ENCODE measurements at places on chromosomes 11 and 22.

DNA sequence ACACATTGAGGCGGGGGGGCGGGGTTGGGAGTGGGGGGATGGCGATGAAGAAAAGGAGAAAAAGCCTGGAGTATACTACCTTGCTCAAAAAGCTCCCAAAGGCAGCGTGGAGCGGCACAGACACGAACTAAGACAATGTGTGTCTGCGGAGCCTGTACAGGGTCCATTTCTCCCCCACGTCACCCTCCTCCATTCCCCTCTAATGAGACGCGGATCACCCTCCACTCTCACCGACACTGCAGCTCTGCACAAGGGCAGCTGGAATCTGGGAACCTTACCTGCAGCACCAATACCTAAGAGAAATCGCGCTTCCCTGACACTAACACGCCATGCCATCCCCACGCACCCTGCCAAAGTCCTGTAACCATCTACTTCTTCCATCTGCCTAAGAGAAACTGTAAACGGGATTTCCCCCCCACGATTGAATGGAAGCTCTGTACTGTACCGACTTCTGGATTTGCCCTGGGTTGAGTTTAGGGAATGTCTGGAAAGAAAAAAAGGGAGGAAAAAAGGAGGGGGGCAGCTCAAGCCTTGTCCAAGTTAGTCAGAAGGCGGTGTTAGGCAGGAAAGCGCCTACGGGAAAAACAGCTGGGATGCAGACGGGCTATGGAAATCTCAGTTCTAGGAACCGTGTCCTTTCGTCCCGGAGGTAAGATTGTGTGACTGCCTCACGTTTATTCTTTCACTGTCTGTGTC is 125.7 kb upstream of the C11orf58 start:
- DNase-seq: no peak

DNA sequence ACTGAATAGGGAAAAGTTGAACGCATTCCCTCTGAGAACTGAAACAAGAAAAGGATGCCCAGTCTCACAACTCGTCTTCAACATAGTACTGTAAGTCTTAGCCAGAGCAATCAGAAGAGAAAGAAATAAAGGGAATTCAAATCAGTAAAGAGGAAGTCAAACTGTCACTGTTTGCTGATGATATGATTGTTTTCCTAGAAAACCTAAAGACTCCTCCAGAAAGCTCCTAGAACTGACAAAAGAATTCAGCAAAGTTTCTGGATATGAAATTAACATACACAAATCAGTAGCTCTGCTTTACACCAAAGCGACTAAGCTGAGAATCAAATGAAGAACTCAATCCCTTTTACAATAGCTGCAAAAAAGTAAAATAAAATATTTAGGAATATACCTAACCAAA is 471.2 kb upstream of the CNTN5 start:
- no peak for DNase-seq

GRCh38 chr11:72609045-72609444 is 65.2 kb downstream of the PDE2A start:
- no peak for DNase-seq

- DNase-seq: no peak
These were observed 47.1 kb upstream of the EED start for GRCh38 chr11:86197448-86197847.

GRCh38 chr11:35183326-35183925 is 44.5 kb downstream of the CD44 start:
- no peak for DNase-seq

DNA sequence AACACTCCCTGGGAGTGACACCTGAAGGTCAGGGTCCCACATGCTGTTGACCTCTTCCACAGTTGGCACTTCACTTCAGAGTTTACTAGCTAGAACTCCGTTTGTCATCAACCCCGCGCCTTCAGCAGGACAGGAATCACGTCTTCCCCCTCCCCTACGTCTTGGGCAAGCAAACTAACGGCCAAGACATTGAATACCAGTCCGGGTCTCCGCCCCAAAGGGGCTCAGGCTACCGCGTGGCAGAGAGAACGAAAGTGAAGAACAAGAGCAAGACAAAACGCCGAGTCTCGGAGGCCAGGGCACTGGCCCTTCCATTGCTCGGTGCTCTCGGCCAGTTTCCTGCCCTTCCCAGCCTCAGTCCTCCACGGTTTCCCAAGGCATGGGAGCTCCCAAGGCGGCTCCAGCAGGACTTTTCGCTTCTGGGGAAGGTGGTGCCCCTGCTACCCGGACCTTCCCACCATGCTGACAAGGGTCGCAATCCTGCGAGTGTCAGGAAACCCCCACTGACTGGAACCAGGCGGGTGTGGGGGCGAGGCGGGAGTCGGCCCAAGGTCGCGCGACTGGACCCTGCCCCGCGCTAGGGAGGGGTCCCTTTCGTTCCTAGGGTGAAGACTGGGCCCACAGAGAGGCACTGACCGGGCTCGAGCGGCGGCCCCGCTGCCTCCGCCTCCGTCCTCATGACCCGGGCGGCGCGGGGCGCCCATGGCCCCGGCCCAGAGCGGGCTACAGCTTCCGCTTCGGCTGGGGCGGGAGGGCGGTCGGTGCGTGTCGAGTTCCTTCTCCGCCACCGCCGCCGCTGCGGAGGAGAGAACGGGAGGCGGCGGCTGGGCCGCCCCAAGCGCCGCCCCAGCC is at the start of gene GUCD1:
TSS of gene GUCD1 (minus strand) at position 826 of the 852 bp plus-strand sequence. CDS start at position 679, 147 bp downstream.
- no peak for DNase-seq

DNA sequence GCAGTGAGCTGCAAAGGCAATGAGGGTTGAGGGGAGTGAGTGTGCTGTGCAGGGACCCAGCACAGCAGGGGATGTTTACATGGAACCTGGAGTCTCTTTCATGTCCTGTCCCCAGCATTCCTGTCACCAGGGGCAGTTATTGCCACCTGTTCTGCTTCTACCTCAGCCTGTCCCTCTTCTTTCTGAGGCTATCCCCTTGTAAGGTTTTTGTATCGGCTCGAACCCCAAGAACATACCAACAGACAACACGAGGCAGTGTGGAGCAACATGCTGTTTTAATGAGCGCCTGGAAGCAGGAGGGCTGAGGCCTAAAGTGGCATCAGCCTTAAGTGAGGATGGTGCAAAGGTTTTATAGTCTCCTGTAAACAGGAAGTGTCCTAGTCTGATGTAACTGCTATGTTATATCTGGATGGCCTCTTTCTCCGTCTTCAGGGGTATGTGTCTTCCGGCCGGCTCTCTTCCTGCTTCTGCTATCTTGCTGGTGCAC is 3.9 kb downstream of the SCGB2A2 start:
- DNase-seq: no peak

- DNase-seq: no peak
These were observed 21.5 kb upstream of the POU2AF1 start for GRCh38 chr11:111400595-111400994.

DNA sequence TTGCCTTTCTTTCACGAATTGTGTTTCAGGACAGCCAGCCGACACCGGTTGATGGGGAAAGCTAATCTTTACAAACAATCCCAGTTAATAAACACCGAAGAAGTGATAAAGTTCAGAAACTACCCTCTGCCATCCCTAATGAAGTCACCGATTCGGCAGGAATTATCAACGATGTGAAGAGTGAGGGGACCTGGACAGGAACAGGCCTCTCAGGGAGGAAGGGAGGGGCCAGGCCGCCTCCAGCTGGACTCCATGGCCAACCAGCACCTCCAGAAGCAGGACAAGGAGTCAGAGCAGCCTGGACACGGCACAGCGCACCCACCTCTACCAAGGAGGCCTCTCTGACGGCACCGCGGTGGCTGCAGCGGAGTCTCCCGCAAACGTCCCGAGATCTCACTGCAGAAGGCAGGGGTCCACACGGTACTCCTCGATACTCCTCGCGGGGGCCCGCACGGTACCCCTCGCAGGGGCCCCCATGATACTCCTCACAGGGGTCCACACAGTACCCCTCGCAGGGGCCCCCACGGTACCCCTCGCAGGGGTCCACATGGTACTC is 3.9 kb downstream of the TOLLIP start:
- DNase-seq: no peak

DNA sequence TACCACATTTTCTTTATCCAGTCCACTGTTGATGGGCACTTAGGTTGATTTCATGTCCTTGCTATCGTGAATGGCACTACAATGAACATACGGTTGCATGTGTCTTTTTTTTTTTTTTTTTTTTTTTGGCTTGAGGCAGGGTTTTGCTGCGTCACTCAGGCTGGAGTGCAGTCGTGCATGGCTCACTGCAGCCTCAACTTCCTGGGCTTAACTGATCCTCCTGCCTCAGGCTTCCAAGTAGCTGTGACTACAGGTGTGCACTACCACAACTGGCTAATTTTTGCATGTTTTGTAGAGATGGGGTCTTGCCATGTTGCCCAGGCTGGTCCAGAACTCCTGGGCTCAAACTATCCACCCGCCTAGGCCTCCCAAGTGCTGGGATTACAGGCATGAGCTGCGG is 1.5 kb upstream of the CCDC90B start:
- DNase-seq: no peak

GRCh38 chr11:45982656-45983470 is 60.4 kb downstream of the LARGE2 start:
- DNase-seq: no peak

DNA sequence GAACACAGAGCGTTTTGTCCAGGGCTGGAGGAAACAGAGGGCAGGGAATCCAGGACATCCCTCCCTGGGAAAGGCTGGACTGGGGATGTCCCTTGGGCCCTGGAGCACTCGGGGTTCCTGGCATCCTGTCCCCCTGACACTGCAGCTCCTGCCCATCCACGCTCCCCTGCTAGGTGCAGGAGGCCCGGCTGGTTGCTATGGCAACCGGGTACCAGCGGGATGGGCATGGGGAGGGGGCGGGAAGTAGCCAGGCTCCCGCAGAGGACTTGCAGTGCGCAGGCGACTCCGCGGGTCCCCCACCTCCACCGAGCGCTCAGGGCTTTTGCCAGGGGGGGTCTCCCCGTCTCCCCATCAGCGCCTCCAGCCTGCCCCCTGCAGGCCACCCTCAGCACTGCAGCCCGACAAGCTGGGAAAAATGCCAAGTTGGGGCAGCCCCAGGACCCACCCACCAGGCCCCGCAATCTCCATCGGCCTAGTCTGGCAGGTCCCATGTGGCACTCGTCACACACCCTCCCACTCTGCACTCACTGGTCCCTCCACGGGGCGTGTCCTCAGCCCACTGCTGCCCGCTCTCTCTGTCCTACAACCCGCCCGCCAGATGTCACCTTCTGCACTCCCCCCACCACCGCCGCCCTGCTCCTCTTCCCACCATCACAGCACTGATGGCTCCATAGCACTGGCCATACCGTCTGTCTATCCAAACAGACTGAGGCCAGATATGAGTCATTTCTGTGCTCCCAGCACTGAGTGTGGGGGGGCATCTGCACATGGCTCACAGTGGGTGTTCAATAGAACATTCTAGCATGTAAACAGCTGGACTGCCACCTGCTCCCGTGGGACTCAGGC is 31.5 kb downstream of the KIAA0930 start:
- no peak for DNase-seq

DNA sequence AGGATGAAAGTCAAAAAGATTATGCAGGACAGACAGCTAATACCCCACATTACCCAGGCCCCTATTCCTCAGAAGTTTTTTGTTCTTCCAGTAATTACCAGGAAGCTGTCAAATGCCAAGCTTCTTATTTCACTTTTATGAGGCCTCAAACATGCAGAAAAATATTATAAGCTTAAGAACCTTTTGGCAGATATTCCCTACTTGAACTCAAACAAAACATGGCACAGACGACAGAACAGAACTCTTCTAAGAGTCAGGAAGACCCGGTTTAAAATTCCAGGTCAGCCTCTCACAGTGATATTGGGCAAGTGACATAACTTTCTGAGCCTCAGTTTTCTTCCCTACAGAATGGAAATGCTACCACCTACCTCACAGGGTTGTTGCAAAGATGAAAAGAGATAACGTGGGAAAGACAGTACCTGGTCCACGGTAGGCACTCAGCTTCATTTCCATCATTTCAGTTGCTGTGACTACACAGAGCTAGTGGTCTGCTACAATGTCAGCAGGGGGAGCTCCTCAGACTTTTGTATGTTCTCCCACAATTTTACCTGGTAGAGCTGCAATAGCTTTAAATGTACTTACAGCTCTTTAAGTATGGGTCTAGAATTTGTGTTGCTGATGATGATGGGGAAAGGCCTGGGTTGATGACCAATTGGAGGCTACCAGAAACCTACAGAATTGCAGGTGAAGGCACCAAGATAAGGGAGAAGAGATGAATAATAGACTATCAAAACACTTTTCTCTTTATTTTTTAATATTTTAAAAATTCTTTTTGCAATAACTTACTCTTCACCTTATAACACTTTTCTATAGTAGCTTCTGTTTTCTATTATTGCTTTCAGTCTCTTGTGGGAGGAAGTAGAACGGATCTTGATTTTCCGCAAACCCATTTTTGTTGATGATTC is 98.3 kb upstream of the CHRM4 start:
- DNase-seq: no peak

- no peak for DNase-seq
These were observed 72.8 kb upstream of the KCNQ1OT1 start for GRCh38 chr11:2772544-2773031.

- DNase-seq: no peak
These were observed 5.6 kb downstream of the TUB start for GRCh38 chr11:8086571-8086970.

DNA sequence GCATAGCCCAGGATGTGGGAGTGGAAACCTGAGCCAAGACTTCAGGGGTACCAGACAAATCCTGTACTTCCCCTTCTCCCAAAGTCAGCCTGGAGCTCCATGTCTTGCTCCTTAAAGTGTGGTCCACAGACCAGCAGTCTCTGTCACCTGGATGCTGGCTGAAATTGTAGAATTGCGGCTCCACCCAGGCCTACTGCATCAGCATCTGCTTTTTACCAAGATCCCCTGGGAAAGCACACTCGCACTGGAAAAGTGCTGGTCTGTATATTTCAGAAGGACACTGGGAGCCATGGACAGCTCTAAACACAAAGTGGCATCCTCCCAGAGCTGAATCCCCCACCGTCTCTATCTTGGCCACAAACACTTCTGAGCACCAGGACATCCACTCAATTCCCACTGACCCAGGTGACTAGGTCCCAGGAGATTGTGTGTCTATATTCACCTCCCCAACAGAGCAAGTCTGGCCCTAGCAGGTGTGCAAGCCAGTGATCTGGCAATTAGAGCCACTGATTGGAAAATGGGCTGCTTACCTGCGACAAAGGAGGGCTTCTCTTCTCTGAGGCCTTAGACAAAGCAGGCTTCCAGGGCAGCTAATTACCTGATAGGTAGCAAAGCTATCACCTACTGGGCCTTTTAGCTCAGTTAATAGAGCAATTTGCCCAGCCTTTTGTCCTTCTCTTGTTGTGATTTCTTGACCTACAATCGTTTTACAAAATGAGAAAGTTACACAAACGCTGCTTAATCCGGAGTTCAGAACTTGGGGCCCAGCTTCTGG is 443.3 kb downstream of the MN1 start:
- DNase-seq: no peak

DNA sequence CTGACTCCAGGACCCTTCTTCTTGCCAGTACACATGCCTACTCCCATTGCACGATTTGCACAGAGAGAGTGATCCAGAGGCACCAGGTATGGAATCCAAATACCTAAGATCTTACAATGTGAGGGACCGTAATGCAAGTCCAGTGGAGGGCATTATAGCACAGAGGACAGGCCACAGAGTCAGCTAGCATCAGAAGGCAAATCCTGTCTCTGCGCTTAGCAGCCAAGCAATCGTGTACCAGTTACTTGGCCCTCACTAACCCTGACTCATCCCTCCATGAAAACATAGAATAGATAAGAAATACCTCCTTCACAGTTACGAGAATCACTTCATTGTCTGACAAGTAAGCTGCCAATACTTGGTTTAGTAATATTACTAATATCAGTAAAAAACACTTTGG is 69.7 kb upstream of the SLC6A5 start:
- no peak for DNase-seq

- DNase-seq: peak; percentile 55
These were observed 34.0 kb upstream of the FBXO3 start for GRCh38 chr11:33808228-33808828.
